ENCODE measurements at places on chromosomes 12 and 14.

- DNase-seq, result no peak
Measured at GRCh38 chr12:130423991-130424857, 86.5 kb downstream of the PIWIL1 start.

GRCh38 chr12:124497039-124497438 is 70.4 kb downstream of the NCOR2 start:
- no peak for DNase-seq

GRCh38 chr12:49557917-49558215 is 10.1 kb downstream of the MCRS1 start:
- DNase-seq, result no peak

DNA sequence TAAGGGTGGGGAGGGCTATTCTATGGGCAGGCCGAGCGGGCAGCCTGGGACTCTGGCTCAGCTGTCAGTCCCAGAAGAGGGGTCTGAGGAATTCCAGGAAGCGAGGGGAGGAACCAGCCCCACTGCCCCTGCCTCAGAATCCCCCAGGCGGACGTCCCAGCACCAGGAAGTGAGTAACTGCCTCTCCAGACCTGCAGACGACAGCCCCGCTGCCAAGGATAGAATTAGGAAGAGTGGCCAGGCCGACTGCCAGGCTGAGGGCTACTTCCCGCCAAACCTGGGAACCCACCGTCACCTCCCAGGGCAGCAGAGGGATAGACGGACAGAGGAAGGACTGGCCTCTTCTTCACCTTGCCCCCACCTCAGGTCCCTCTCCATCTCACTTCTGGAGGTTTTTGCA is 6.7 kb upstream of the BDKRB2 start:
- DNase-seq, result no peak

- DNase-seq, result no peak
Measured at GRCh38 chr12:57552835-57553313, 3.0 kb downstream of the KIF5A start.

GRCh38 chr14:69648480-69649451 is 37.4 kb downstream of the SUSD6 start:
- no peak for DNase-seq
